ENCODE measurements at places on chromosomes 11 and 22.

DNA sequence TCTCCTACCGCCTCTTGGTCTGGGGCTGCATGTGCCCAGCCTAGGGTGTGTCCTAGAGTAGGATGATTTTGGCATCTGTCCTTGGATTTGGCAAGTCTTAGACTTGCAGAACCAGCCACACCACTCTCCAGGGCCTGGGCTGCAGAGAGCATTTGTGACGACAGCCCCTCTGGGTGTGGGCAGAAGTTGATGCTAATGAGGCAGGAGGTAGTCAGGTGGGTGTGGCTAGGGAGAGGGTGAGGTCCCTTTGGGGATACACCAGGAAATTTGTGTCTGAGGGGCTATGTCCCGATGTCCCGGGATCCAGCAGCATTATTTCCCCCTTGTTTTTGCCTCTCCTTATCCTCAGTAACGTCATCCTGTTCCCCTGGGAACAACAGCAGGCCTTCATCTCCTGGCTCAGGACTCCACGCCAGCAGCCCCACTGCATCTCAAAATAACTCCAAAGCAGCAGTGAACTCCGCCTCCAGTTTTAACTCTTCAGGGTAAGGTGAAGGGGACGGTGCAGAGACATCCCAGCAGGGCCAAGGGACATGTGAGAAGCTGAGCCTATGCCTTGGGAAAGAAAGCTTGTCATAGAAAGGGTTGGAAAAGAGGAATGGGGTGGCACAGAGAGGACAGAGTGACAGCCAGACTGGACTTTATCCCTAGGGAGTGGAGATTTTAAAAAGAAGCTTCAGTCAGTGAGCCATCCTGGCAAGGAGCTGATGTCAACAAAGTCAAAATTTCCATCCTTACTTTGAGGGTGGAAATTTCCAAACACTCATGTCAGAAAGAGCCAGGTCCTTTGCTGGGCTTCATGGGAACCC lies 8.0 kb upstream of the TLCD5 start:
- no peak for DNase-seq

DNA sequence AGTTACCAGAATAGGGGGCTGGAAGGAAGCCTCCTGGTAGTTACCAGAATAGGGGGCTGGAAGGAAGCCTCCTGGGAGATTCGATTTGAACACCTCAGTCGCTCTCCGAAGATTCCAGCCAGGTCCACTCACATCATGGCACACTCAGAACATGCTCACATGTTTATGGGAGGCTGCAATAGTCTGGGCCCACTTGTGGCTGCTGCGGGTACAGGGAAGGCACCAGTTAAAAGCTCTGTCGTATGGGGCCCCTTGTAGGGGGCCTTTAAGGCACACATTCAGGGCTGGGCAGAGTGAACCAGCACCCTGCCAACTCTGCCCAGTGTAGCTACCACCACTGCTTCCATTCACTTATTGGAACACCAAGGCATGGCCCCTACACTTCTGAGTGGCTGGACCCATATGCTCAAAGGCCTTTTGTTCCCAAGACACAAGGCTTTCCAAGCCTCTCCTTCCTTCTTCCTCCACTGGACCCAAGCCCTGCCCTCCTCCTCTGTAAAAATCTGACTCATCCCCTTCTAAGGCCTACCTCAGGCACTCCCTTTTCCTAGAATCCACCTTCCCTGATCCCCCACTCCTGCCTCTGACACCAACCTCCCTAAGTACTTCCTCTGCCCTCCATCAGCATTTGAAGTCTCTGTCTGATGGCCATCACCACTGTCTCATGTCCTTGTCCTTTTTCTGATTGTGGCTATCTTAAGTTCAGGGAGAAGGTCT lies 28.0 kb downstream of the USP35 start:
- DNase-seq = no peak

- DNase-seq = no peak
These were observed 29.1 kb downstream of the MAP6 start for GRCh38 chr11:75639762-75640181.

GRCh38 chr11:19892387-19892786 lies 179.8 kb downstream of the NAV2 start:
- DNase-seq = no peak
